ENCODE measurements at places on chromosomes 6 and 20.

- peak; percentile 8 for DNase-seq
Measured at GRCh38 chr20:49100972-49101371, 54.9 kb downstream of the CSE1L start.

DNA sequence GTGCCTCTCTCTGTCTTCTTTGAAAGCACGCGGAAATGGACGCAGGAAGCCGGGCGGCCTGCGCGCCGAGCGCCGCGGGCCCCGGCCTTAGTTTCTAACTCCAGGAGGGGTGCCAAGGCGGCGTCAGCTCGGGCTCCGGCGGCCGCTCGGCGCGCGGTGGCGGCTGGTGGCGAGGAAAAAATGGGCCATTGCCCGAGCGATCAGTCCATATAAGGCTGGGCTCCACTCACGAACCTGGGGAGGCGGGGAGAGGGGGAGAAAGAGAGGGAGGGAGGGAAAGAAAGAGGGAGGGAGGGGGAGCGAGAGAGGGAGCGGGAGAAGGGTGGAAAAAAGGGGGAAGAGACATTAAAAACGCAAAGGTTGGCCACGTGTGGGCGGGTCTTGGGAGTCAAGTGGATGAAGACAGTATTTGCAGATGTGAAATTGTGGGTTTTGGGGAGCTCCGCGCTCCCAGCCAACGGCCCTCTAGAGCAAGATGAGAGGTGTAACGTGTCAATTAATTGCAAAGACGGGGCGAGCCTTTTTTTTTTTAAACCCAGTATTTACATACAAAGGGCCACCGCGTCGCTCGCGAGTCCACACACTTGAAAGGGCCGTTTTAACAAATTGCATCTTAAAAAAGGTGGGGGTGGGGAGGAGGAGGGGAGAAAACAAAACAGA is at the start of gene NKX2-2:
Gene NKX2-2, minus strand, starts transcription at position 184 of the 660 bp plus-strand sequence. CDS start 395 bp downstream, outside the sequence.
- DNase-seq = no peak

DNA sequence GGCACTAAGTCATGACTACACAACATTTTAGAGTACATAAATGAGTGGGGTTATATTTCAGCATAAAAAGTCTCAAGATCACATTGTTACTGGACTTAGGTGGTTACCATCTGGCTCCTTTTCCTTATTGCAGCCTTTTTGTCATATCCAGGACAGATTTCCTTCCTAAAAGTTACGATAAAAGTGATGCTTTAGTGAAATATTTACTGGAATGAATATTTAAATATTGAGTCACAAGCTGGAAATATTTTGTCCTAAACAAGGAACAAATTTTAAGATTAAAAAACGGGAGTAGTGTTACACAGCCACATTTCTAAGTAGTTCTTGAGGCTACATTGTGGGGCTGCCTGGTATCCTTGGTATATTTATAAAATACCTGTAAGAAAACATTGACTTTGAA is 52.2 kb downstream of the CDC40 start:
- no peak for DNase-seq

- no peak for DNase-seq
Measured at GRCh38 chr6:32799168-32799567, 17.6 kb downstream of the HLA-DOB start.

DNA sequence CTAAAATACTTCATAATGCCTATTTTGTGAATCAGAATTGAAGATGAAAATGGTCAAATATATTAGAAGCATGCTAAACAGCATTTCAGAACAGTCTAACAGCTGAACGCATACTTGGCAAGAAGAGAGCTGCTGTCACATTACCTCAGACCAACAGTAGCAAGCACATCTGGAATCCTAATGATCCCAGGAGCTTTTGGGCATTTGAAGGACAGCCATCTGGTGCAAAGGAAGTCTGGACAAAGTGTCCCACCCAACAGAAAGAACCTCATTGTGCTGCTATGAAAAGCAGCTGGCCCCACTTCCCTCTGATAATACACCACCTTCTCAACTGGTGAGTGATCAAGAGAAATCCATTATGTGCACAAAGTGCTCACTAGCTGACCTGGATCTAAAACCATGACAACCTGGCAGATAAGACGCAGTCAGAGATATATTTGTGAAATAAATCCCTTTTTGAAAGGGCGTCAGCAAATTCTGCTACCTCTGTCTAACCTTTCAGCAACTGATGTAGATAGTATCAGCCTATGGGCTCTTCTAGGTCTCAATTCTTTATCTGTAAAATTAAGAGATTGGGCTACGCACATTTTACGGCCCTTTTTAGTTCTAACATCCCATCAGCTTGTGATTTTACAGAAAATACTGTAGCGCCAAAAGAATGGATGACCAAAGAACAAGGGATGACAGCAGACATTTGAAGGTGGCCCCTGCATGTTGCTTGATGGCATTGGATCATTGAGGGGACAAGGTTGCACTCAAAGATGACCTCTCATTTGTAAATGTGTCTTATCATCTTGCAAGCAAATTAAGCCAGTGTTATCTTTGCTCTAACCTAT is 78.7 kb downstream of the SGK1 start:
- no peak for DNase-seq

- no peak for DNase-seq
Measured at GRCh38 chr6:76633259-76633658, 560.8 kb upstream of the IMPG1 start.

DNA sequence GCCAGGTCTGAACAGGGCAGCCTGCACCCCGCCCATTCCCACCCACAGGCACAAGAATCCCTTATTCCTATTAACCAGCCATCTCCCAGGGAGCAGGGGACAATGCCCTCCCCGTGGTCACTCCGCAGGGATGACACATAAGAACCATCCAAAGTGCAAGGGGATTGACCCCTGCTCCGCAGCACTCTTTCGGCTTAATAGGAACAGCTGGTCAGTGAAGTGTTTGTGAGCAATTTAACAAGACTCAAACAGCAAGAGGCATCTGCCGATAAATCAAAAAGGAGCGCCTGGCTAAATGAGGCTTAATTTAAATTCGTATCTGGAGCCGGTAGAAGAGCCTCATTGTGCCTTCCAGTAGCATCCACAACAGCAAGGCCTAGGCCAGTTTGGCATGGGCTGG is 389.4 kb downstream of the RNGTT start:
- DNase-seq = no peak

DNA sequence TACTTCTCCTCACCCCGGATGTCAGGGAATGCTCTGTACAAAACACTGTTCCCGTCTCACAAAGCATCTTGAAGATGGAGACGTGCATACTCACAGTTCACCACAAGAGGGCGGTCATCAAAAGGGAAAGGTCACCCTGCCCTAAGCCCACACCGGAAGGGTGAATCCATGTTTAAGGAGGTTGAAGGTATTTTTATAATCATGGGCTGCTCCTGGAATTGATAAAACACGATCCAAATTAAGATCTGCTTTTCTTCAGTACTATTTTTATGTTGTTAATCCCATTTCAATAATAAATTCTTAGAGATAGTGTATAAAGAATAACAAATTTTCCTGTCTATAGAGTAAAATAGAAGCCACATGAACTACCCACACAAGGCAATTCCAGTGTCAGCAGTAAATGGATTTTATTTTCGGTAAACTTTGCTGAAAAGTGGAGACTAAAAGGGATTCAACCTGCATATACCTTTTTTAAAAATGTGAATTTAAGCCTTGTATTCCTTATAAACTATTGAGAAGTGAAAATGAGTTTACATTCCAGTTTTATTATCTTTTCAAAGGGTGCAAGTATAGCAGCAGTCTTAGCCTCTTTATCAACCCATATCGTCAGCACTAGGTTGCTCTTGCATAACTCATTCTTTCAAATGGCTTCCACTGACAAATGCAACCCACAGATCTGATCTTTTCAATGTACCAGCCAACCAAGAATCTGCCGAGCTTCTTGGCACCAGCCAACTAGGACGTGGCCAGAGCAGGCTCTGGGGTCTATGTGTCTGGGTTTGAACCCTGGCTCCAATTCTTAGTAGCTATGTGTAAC is 79.7 kb upstream of the MBOAT1 start:
- peak; percentile 79 for DNase-seq

DNA sequence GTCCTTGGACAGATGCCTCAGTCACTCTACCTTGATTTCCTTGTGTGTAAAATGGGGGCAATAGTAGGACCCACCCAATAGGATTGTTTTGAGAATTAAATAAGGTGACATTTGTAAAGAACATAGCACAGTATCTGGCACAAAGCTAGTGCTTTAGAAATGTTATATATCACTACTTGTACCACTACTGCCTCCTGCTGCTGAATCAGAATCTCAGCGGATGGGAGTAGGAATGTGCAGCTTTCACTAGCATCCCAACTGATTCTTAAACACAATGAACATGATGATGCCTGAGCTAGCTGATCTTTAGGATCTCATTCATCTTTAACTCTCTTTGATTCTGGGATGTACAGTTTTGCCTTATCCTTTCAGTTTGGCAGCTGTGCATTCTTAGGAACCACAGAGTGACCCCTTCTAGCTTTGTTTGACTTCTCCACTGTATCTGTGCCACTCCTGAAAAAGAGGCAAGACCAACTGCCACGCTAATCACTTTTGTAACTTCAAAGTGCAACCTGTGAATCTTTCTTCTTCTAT is 7.2 kb downstream of the PBOV1 start:
- no peak for DNase-seq

GRCh38 chr6:11769811-11770545 is 8.6 kb downstream of the ADTRP start:
- no peak for DNase-seq

GRCh38 chr20:460707-461106 is 1.6 kb downstream of the TBC1D20 start:
- no peak for DNase-seq

GRCh38 chr20:62876501-62876901 is 14.9 kb upstream of the TCFL5 start:
- DNase-seq = no peak

DNA sequence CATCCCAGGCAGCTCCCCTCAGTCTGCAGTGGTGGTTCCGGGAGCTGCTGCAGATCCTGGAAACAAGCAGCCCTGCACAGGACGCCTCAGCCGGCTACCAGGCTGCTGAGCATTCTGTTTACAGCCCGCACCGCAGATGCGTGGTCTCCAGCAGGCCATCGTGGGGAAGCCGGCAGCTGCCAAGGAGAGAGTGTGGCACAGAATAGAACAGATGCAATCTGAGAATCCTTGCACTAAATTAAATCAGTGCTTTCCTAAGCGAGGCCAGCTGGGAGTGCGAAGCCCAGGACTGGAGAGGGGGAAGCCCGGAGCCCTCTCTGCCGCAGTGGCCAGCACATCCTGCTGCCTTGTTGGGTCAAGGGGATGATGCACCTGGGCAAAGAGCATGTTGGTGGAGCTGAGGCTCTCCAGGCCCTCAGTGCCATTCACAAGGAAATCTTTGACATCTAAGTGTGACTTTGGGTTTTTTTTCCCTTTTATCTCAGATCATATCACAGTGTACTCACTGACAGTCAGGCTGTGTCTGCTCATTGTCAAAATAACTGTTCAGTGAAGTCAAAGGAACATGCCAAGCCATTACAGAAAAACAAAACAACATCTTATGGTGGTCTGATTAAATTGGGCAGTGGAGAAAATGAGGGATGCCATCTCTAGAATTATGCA is 118.1 kb downstream of the SYNDIG1 start:
- DNase-seq = no peak

DNA sequence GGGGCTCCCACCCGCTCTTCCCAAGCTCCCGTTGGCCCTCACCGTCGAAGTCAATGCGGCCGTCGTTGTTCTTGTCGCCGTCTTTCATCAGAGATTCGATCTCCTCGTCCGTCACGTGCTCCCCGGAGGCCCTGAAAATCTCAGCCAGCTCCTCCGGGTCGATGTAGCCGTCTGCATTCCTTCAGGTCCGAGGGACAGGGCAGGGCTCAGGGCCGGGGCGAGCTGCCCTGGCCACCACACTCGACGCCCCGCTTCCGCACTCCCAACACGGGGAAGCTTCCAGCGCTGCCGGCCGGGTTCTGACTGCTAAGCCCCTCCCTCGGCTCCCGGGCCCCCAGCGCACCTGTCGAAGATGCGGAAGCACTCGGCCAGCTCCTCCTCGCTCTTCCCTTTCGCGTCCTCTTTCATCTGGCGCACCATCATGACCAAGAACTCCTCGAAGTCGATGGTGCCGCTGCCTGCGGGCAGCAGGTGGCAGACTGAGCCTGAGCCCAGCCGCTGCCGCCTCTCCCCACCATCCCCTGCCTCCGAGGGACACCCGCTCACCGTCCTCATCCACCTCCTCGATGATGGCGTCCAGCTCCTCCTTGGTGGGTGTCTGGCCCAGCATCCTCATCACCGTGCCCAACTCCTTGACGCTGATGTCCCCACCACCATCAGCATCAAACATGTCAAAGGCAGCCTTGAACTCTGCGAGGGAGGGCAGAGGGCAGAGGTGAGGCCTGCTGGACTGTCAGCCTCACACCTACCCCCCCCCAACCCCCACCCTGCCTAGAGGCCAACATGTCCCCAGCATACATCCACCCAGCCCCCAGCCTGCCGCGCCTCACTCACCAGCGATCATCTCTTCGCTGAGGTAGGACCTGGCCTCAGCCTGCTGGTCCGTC is 2.9 kb downstream of the TNNC2 start:
- peak; percentile 50 for DNase-seq

DNA sequence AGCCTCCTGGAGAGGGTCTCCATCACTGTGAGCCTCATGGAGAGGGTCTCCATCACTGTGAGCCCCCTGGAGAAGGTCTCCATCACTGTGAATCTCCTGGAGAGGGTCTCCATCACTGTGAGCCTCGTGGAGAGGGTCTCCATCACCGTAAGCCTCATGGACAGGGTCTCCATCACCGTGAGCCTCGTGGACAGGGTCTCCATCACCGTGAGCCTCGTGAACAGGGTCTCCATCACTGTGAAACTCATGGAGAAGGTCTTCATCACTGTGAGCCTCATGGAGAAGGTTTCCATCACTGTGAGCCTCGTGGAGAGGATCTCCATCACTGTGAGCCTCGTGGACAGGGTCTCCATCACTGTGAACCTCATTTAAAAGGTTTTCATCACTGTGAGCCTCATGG is 140.0 kb downstream of the ERMARD start:
- no peak for DNase-seq

DNA sequence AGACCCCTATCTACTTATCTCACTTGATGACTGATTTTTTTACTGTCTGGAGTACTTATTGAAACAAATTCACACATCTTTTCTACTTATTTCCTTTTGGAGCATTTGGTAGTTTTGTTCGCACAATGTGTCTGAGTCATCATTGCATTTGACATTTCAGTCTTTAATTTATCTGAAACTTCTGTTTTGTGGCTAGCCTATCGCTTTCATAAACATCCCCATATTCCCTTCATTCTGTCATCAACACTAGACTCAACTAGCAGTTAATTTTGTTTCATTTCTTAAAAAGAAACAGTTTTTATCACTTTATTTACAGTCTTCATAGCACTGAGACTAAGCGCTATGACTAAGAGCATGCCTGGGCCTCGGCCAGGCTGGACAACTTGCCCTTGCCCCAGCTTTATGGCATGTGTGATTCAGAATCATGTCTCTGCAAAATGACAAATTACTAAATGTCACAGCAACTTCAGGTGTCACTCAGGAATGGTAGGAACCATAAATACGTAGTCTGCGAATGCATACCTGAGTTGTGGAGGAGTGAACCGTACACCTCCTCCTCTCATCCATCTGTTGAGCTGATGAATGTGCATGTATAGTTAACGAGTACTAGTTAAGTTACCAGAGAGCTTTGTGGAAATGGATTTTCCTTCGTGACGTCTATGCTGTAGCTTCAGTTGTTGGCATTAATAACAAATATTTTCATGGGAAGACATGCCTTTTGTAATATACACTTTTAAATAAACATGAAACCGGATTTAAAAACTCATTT is 16.2 kb downstream of the L3MBTL3 start:
- peak; percentile 62 for DNase-seq
